ENCODE measurements at places on chromosomes 6 and 20.

- no peak for DNase-seq
These were observed 145.1 kb upstream of the ZNF184 start for GRCh38 chr6:27617700-27618689.

DNA sequence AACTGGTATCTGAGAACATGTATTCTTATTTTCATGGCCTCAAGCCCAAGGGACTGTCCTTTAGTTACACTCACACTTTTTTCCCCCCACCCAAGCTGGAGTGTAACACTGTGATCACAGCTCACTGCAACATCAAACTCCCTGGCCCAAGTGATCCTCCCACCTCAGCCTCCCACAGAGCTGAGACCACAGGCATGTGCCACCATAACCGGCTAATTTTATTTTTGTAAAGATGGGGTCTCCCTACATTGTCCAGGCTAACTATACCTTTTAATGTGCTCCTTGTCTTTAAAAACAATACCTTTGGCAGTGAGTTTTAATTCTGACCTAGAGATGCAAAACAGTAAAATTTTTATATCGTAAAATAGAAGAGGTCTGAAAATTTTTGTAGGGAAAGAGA lies 48.2 kb upstream of the FAM83C start:
- DNase-seq, result no peak

DNA sequence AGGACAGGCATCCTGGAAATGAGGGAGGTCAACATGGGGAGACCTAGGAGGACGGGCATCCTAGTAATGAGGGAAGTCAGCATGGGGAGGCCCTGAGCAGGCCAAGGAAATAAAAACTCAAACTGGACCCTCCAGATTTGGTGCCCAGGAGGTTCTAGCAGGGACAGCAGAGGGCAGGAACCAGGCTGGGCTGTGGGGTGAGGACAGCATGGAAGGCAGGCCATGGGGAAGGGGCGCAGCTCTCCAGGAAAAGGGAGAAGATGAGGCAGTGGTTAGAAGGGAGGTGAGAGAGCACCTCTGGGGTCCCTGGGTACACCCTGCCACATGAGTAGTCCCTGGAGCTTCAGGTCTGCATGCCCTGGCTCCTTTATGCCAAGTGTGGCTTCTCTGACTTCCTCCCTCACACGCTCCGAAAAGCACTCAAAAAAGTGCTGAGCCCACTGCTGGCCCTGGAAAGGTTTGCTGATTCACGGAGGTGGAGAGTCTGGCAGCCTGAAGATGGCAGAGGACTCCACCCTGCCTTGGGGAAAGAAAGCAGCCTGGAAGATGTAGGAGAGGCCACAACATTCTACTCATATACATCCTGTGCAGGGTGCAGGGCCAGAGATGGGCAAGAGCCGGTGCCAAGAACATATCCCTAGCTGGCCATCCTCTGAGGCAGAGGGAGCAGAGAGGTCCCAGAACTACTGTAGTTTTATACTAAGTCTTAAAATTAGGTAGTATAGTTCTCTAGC lies 154.9 kb downstream of the MRPL14 start:
- no peak for DNase-seq

DNA sequence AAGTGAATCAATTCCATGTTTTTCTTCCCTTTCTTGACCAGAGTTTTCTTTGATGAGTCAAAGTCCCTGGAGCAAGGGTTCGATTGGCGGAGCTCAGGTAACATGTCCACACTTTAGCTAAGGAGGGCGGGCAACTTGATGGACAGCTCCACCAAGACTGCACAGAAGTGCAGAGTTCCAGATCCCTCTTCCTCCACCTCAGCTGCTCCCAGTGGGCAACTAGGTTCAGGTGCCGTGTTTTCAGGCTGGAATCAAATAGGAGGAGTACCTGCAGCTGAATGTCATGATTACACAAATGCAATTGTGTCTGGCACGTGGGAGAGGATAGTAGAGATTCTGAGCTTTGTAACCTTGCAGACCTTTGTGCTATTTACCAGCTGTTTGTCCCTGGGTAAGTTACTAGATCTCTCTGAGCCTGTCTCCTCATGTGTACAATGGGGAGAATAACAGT lies 1.9 kb upstream of the ELMO2 start:
- no peak for DNase-seq

DNA sequence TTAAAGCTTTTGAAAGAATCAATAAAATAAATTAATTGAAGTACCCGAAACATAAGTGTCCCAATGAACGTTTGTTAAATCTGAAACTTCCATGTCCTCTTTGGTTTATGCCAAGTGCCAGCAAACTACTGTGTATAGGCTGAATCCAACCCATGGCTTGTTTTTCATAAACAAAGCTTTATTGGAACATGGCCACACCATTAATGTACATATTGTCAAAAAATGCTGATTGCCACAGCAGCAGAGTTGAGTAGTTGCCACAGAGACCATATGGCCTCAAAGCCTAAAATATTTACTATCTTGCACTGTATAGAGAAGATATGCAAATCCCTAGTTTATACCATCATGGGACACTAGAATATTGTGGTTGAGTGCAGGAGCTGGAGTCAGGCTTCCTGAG lies 406.1 kb downstream of the MAFB start:
- DNase-seq, result no peak

GRCh38 chr6:91088976-91089375 lies 502.1 kb upstream of the MAP3K7 start:
- no peak for DNase-seq

DNA sequence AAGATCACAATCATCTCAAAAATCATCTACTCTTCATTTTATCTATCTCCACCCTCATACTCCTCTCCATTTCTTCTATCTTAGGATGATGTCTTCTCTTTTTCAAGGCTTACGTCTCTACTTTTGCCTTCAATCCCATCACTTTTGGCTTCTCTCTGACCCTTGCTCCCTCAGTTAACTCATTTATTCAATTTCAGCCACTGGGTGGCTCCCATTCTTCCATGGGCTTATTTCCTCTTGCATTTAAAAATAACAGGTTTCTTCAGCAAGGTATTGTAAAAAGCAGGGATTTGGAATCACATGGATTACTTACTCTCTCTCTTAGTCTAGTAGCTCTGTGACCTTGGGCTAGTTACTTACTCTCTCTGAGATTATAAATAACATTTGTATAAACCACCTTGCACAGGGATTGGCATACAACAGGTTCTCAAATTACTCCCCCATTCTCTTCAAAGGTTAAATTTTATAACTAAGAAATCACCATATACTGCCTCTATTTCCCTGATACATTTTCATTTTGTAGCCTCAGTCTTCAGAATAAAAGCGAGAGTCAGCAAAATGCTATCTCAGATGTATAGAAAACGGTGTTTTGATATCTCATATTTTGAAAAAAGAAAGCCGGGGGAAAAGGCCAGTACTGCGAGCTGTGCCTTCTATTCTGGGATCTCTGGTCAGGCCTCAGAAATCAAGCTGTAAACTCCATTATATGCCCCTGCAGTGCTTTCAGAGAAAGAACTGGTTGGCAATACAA lies 5.5 kb downstream of the ZSCAN12 start:
- DNase-seq, result no peak

- no peak for DNase-seq
These were observed 104.1 kb upstream of the SLC35B3 start for GRCh38 chr6:8539453-8539852.

DNA sequence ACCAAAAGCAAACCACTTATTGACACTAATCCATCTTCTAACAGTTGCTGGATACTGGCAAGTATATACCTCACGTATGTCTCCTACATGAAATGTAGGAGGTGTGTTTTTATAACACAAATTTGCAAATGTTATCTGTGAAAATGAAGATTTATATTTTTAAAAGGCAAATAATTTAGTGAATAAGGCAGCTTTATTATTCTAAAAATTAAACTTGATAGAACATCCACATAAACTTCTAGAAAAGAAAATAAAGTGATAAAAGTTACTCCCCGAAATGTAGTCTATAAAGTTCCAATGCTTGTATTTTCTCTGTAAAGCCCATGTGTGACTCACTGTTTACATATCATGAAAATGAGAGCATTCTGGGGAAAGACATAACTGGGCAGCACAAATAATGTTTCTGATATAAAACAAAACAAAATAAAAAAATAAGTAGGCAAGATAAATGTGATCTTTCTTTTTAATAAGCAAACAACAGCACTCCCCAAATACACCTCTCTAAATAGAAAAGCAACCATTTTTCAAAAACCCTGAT lies 84.4 kb downstream of the MAP7 start:
- no peak for DNase-seq

DNA sequence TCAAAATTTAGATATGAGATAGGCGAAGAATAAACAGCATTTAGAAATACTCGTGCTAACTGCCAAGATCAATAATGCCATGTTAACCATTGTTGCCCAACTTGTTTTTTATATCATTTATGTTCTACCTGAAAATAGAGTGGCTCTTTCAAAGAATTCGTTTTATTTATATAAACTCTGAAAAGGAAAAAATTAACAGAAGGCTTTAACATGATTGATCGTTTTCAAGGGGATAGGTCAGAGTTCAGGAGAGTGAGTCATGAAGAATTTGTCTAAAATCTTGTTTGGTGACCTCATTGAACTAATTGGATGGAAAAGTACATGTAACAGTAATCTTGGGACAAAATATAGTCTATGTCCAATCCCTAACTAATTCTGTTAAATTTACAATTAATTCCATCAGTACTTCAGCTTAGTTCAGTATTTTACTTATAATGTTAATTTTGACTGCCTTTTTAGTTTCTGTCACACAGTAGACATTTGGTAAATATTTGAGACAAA lies 11.1 kb upstream of the ELOVL2 start:
- DNase-seq, result no peak

DNA sequence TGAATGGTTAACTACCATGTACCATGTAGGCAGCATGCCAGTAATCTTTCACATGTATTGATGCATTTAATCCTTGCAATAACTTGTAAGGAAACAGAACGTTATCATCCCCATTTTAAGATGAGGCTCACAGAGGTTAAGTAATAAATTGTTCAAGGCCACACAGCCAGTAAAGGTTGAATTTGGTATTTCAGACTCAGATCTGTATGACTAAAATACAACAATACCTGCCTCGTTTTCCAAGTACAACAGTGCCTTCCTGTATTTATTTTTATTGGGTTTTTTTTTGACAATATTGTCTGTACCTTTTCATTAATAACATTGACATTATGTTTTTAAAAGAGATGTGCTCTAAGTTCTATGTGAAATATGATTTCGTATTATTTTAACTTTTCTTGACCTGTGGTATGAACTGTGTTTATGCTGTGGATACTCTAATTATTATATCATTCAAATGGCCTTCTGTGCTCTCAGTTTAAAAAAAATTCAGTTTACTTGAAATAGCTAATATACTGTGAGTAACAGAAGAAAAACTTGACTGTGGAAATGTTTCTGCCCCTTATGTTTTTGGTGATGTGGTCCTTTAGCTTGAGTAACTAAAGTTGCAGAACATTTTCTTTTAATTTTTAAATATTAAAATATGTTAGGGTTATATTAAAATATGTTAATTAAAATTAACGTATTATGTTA lies 39.7 kb downstream of the XRN2 start:
- no peak for DNase-seq

DNA sequence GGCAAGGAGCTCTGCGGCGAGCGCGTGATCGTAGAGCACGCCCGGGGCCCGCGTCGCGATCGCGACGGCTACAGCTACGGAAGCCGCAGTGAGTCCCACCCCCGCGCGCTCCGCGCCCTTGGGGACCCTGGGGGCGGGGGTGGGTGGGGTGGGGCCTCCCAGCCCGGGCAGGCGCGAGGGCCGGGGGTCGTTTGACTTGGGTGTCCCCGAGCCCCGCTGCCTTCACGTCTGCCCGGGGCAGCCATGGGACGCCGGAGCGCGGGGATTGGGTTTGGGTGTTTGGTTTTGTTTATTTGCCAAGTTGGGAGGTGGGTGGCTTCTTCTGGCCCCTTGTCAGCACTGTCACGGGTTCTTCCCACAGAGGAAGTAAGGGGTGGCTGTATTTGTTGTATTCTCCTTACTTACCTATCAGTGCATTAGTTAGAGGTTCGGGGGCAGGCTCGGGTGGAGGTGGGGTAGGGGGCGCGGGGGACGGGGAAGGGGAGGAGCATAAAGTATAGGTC lies 777 bp downstream of the SRSF6 start:
- no peak for DNase-seq

DNA sequence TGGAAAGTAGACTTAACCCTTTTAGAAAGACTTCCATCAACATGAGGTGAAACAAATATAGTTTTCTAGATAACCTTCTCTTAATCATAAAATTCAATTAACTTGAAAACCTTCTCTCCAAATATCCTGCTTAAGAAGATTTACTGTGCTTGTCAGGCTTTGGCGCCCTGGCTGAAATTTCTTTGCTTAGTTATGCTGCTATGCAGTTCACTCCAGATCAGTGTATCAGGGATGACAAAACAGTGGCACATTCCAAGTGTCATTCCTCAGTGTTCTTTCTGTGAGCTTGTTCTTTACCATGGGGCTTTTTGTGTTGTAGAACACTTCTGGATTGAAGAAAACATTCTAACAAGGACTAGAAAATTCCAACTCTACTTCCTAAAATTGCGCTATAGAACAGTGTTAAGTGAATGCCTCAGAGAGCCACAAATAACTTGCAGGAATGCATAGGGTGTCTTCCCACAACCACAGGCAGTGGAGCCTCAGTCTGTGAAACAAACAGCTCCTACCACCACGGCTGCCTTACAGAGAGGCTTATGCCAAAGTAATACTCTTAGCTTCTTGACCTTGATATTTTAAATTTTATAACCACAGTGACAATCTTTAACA lies 443.6 kb downstream of the CDC5L start:
- DNase-seq, result no peak

DNA sequence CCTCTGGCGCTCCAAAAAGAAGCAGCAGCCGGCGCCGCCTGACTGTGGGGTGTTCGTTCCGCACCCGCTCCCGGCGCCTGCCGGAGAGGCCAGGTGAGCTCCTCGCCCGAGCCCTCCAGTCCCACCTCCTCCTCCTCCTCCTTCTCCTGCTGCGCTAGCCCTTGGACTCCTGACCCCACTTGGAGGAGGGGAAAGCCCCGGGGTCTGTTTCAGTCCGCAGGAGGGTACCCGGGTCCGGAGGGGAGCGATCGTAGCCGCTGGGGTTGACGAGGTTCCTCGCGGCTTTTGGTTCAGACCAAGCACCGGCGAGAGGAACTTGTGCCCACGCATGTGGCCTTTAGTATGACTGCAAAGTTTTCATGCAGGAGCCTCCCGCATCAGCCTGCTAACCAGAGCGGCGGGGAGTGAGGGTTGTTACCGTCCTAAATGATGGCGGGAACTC lies 493 bp downstream of the CRYBG1 start:
- DNase-seq, result no peak

DNA sequence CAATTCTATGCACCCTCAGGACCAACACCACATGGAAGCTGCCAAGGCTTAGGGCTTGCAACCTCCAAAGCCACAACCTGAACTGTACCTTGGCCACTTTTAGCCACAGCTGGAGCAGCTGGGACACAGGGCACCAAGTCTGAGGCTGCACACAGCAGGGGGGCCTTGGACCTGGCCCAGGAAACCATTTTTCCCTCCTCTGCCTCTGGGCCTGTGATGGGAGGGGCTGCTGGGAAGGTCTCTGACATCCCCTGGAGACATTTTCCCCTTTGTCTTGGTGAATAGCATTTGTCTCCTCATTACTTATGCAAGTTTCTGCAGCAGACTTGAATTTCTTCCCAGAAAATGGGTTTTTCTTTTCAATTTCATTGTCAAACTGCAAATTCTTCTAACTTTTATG lies 13.0 kb downstream of the TPBG start:
- no peak for DNase-seq

GRCh38 chr6:117512056-117512828 lies 29.8 kb downstream of the DCBLD1 start:
- no peak for DNase-seq
